ENCODE measurements at places on chromosomes 7 and 10.

DNA sequence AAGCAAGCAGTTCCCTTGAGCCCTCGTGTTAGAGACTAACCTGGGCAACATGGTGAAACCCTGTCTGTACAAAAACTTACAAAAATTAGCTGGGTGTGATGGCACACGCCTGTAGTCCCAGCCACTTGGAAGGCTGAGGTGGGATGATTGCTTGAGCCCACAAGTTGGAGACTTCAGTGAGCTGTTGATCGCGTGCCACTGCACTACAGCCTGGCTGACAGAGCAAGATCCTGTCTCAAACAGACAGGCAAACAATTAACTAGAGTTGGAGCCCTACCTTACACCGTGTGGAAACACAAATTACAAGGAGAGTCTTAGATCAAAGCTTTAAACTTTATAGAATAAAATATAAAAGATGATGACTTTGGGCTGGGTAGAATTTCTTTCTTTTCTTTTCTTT is 219.5 kb downstream of the CUX1 start:
- DNase-seq, result no peak

- peak; percentile 53 for DNase-seq
Measured at GRCh38 chr10:52313933-52314821, at the start of gene DKK1. Gene DKK1 (plus strand): TSS chr10:52314281. CDS start chr10:52314435, 154 bp downstream.

- DNase-seq, result no peak
Measured at GRCh38 chr10:79460687-79461086, 15.3 kb upstream of the ZCCHC24 start.

DNA sequence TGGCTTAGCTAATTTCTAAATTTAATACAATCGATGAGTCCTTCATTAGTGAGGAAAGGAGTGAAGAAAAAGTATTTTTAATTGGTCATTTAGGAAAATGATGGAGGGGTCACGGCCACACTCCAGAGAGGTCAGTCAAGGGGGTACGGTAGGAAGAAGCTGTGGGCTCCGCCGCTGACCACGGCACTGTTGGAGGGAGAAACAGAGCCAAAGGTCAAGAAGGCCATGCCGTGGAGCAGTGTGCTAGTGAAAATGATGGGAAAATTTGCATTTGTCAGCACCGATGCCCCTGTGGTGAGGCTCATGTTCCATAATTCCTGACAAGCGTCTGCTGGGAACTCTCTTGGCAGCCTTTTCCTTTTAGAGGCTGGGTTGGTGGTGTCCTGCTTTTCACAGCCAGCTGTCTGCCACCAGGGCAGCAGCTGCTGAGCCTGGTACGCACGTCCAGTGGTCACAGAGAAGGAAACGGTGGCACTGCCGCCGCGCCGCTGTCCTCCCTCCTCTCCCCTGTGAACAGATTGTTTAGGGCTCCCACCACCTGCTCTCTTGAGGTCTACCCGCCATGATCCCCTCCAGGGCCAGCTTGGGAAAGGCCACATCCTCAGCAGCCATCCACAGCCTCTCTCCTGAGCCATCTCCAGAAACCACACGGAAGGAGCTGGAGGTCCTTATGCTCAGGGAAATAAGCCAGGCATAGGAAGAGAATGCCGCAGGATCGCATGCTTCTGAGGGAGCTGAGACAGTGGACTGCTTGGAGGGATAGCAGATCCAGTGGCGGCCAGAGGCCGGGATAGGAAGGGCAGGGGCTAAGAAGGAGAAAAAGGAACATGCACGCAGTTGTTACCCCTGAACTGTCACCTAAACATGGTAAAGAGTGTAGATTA is 263.7 kb upstream of the PPP2R2D start:
- DNase-seq, result no peak

DNA sequence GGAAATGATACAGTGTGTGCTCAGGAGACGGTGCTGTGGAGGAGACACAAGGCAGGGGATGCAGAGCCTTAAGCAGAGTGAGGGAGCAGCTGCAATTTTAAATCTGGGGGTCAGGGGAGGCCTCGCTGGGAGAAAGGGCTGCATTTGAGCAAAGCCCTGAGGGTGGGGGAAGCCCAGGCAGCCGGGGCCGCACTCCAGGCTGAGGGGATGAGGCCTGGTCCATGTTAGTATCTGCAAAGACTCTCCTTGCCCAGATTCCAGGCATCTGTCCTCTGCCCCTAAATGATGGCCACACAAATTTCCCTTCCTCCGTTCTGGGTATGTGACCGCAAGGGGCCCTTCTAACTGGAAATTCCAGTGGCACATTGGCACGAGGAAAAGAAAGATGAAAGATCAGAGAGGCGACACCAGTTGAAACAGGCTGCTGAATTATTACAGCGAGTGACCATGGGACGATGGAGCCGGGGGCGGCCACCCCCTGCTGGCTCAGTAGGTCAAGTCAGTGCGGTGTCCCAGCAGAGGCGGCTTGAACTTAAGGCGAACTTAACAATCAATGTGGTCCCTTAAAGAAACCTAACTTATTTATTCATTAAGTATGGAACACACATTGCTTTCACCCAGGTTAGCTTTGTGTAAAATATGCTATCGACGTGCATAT is 62.3 kb upstream of the KAT6B start:
- no peak for DNase-seq
